ENCODE measurements at places on chromosomes 6 and 20. TPM values are rescaled to one million over a fixed set of nuclear protein-coding genes. Genes with fewer than 3 reads are reported as not detected.
A peak's percentile ranks its signal among the peaks of the same experiment; 100 is the strongest.

- no peak for DNase-seq
These were observed 914.9 kb upstream of the FLRT3 start for GRCh38 chr20:15252304-15252703.

DNA sequence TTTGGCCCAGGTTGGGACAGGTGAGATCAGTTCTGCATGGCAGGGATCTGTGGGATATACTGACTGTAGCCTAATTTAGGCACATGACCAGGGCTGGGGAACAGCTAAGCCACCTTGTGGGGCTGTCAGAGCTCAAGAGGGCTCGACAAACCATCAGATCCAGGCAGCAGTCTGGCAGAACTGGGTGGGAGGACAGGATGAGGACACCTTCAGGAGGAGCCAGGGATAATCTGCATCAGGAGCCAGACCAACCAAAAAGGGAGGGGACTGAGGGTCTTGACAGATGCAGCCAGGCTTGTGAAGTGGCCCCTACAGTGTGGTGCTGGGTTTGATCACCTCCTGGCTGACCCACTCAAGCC lies 123.4 kb downstream of the MAFB start:
- DNase-seq, result no peak

GRCh38 chr20:52684176-52684575 lies 288.0 kb upstream of the TSHZ2 start:
- no peak for DNase-seq

DNA sequence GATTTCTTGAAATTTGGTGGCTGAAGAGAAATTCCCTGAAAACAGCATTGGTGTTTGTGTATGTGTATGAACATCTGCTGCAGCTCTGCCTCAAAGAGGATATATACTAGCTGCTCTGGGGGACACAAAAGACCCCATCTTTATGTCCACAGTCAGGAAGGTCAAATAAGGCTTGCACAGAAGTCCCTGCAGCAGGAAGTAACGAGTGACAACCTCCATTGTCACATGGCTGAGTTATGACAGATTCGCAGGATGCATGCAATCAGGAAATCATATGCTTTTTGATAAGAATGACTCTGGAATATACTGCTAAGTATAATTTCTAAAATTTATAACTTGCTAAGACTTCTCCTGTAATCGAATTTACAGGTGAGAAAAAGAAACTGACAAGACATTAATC lies 225.9 kb upstream of the CST7 start:
- no peak for DNase-seq

GRCh38 chr6:119627908-119628669 lies 278.5 kb upstream of the MAN1A1 start:
- peak; percentile 35 for DNase-seq

DNA sequence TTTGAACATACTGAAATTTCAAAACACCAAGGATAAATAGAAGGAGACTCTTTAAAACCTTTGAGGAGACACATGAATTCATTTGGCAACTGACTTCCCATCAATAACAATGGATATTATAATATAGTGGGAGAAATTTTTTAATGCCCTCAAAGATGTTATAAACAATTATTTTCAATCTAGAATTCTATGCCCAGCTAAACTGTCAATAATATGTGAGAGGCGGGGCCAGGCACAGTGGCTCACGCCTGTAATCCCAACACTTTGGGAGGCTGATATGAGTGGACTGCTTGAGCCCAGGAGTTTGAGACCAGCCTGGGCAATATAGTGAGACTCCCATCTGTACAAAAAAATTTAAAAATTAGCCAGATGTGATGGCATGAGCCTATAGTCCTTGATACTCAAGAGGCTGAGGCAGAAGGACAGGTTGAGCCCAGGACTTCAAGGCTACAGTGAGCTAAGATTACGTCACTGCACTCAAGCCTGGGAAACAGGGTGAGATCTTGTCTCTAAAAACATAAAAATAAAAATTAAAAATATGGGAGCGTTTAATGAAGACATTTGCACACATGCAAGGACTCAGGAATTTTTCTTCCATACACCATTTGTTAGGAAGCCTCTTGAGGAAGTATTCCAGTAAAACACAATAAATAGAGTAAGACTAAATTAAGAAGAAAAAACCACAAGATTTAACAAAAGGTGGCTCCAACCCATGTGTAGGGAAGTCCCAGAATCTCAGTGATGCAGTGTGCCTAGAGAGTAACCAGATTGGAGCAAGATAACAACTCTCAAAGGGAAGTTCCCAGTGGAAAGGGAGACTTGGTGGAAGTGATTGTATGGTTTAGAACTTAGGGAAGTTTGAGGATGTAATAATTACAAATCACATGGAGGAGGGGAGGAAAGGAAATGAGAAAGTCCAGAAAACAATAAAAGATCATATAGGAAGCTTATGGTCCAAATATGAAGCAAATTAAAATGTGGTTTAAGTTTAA lies 26.3 kb upstream of the ETV7 start:
- no peak for DNase-seq

DNA sequence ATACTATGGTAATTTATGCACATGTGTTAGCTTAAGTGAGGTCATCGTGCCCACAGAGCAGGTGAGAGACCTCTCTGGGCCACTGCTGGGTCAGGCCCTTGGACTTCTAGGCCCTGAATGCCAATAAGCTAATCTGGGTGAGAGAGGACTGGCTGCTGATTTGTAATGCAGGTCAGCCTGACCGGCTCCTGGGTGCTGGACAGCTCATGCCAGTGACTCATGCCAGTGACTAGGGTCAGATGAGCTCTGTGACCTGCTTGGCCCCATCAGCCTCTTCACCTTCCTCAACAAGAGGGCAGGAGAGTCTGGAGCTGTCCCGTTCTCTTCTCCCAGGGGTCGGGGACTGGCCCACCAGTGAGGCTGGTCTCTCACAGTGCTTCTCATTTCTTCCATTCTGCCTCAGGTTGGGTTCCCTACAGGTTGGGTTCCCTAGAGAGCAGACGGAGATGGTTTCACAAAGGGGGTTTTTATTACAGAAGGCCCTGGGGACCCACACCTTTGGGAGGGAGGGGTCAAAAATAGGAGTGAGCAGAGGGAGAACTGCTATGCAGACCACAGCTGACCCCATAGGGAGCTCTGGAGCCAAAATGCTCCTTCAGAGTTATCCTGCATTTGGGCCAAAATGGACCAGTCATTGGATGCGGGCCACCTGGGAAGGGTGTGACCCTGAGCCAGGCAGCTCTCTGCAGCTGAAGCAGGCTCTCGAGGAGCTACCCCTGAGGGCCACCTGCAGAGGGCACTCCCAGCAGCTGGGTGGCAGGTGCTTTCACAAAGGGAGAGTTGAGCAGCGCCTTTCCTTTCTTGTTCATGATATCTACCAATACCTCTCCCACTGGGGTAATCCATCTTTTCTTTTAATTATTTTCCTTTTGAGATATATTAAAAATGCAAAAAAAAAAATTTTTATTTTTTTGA lies 2.2 kb upstream of the OXT start:
- peak; percentile 68 for DNase-seq

DNA sequence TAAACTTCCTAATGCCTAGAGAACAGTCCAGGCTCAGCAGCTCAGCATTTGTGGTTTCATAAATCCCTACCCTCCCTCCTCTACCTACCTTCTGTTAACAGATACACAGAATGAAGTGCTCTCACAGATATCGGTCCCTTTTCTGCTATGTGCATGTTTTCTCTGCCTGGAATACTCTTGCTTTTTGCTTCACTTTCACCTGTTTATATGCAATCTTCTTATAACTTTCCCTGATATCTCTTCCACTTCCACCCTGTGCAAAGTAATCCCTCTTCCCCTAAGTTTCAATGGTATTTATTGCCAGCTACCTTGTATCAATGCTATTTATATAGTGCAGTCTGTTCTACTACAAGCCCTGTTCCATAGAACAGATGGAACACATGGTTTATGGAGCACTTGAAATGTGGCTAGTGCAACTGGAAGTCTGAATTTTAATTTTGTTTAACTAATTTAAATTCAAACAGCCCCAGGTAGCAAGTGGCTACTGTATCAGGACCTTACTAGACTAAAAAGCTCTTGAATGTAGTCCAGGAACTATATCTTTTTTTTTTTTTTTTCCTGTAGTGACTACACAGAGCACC lies 3.1 kb upstream of the TAB2 start:
- DNase-seq, result no peak

- no peak for DNase-seq
These were observed 52.7 kb downstream of the TGM2 start for GRCh38 chr20:38112261-38112929.

GRCh38 chr6:135811644-135812526 lies 39.6 kb upstream of the PDE7B start:
- DNase-seq, result no peak

DNA sequence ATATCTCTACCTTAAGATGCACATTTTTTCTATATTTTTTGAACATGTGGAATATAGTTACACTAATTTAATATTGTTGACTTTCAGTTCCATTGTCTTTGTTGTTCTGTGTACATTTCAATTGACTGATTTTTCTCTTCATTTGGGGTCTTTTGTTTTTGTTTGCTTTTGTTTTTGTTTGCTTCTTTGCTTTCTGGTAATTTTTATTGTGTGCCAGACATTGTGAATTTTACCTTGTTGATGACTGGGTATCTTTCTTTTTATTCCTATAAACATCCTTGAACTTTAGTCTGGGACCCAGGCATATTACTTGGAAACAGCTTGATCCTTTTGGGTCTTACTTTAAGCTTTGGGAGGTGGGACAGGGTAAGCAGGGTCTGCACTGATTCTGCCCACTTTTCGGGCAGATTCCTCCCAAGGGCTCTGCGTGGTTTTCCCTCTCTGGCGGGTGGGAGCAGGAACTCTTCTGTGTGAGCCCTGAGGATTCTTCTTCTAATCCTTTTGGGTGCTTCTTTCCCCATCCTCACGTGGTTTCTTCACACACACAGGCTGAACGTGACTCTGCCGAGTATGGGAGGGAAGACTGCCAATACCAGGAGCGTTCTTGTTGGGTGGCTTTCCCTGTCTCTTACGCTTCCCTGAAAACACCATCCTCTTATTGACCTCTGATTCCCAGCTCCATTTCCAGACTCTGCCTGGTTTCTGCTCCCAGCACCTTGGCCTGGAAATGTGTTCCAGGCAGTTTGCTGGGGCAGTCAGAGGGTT lies 200.5 kb downstream of the ARID1B start:
- DNase-seq, result no peak

DNA sequence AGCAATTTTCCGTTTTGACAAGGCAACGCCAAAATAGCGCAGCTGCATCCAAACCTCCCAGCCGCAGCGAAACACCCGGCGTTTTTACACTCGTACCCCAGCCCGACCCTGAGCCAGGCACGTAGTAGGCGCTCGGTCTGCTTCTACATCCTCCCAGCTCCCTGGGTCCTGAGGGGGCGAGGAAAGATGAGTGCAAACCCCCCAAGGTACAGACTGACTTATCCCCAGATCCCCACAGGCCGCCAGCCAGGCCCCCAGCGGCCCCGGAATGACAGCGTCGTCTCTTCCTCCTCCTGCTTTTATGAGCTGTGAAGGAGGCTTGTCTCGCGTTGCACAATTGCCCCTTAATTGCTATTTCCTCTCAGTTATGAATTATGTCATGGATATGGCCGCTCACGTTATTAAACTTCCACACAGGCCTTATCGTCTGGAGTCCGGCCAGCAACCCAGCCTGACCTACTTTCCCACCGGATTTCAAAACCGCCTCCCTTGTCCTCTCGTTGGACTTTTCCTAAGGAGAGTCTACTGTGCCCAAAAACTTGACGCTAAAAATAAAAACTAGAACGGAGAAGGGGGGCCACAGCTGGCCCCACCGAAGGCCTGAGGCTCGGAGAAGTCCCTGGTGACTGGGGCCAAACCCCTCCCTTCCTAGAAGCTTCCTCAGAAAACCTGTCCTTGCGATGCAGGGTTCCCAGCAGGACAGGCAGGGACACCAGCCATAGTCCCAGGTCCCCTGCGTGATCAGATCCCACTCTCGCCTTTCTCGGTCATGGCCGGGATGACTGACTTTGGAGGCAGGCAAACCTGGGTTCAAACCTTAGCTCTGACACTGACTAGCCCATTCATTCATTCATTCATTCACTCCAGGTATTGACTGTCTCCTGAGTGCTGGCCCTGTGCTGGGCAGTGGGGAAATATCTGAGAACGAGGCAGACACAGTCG lies 130.9 kb upstream of the PTPN1 start:
- DNase-seq, result peak; percentile 94

DNA sequence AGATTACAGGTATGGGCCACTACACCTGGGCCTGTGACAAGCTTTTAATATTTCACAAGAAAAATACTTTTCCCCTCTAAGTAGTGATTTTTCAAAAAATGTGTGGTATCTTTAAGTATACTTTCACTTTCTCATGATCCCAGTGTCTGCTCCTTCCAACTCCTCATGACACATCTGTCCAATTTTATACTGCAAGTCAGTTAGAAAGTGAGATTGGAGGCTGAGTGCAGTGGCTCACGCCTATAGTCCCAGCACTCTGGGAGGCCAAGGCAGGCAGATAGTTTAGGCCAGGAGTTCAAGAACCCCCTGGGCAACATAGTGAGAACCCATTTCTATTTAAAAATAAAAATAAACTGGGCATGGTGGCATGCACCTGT lies 20.2 kb downstream of the PIM1 start:
- no peak for DNase-seq

- peak; percentile 77 for DNase-seq
These were observed 25.6 kb upstream of the FUCA2 start for GRCh38 chr6:143536866-143537691.

DNA sequence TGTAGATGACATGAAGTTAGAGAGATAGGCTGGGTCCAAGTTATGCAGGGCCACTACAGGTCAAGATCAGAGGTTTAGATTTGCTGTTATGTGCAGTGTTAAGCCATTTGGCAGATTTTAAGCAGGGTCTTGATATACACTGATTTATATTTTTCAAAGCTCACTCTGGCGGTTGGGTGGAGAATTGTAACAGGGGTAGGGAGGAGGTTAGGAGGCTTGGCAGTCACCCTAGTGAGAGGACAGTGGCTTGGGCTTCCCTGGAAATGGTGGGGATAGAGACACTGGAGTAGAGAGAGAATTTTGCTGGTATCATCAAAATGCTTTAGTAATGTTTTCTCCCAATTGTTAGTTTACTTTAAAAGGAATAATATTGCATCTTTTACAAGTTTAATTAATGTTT lies 149.5 kb upstream of the SUPT3H start:
- no peak for DNase-seq

DNA sequence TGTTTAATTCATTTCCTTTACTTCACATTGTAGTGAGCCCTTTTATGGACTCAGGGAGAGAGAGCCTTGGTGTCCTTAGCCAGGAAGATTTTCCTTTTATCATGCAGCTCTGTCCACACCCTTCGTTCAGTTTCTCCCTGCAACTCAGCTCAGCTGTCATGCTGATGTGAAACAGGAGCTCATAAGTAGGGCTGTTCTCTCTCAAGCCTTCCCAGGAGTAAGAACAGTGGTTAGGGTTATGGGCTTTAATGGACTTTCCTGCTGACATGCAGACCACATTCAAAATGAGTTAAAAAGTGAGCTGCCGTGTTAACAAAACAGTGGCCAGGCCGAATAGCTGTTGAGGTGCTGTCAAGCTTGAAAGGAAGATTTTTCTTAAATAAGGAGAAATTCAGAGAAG lies 104.1 kb downstream of the BCKDHB start:
- DNase-seq, result no peak

ASIP gene
- 3.8 TPM for polyA plus RNA-seq

TFAP2D gene
- not detected for polyA plus RNA-seq

STK35 gene
- polyA plus RNA-seq, result 3.8 TPM

DNAH8 gene
- polyA plus RNA-seq, result 0.01 TPM

Data from small intestine (tissue), 16 donors.